ENCODE measurements at places on chromosomes 6 and 20.

DNA sequence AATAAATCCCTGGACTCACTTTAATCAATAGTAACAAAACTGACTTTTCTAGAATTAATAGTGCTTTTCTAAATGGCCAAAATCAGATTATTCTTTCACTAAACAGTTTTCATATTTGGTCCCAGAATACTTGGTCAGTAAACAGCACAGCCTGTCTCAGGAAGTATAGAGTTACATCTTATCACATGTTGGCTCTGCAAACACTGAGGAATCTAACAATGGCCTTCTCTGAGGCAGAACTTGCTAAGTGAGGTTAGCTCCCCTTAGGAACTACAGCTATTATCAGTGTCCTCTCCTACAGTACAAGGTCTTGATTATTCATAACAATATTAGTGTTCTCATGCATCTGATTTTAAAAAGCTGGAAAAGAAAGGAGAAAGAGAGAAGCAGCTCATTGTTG, 1622.8 kb downstream of the HACE1 start:
- no peak for DNase-seq

GRCh38 chr6:96844530-96844929, 7.3 kb upstream of the GPR63 start:
- no peak for DNase-seq

DNA sequence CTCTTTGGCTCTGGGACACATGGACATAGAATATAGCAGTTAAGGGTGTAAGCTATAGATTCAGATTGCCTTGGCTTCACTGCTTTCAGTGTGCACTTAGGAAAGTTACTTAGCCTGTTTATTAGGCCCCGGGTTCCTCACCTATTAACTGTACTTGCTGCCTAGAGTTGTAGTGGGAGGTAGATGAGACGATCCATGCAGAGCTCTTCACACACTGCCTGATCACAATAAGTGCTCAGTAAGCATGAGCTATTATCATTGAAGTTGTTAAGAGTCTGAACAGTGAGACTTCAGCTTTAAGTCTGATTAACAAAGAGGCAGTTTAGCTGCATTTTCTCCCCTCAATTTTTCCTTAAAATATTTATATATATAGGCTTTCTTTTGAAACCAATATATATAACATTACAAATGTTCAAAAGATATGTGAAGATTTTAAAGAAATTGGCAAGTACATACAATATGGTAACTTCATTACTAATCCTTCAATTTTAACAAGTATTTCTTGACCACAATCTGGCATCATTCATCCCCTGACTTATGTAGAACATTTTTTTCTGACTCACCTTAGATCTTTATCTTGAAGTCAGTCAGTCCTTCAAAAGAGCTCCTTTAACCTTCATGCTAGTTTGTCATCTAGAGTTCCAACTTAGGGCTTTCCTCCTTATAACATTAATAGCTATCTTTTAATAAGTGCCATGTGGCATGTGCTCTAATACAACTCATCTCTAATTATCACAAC, 20.5 kb upstream of the SUPT3H start:
- no peak for DNase-seq

DNA sequence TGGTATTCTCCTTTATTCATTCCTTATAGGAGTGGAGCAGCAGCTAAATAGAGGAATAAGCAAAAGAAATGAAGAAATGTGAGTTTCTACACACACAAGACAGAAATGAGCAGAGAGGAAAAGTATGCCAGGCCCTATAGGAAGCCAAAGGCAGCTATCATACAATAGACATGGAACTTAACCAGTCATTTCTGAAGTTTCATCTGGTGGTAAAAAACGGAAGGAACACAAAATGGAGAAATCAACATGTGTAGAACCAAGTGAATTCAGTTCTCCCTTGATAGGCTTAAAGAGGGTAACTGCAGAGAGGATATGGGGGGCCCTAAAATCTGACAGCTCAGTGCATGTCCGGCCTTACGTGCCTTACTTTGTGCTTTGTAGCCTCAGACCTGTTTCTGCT, 44.6 kb downstream of the TSBP1 start:
- DNase-seq = no peak

- DNase-seq = no peak
These were observed 38.5 kb upstream of the DEK start for GRCh38 chr6:18302561-18303439.

DNA sequence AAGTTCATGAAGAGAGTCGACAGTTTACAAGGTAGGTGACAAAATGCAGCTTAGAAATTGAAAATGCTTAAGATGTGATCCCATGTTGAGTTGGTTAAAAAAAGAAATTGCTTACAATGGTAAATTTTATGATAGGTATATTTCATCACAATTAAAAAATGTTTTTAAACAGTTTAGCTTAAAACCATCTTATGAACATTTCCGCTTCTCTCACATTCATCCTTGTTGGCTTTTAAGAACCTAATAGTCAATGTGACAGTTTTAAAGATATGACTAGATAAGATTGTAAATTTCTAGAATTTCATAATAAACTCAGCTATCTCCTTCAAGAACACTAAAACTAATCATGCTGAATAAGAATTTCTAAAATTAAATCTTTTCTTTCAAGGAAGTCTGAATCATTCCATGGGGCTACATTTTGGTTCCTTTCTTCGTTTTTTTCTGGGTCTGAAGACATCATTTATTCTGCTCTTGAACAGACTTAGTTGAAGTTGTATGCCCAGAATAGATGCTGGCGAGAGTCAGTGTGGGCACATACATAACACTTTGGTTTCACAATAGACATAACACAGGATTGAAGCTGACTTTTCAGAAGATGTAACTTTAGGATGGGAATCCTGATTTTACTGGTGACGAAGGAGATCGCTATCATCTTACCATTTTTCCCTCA, 35.9 kb upstream of the LTV1 start:
- DNase-seq = no peak

- no peak for DNase-seq
These were observed 78.6 kb upstream of the SMIM8 start for GRCh38 chr6:87243812-87244211.

DNA sequence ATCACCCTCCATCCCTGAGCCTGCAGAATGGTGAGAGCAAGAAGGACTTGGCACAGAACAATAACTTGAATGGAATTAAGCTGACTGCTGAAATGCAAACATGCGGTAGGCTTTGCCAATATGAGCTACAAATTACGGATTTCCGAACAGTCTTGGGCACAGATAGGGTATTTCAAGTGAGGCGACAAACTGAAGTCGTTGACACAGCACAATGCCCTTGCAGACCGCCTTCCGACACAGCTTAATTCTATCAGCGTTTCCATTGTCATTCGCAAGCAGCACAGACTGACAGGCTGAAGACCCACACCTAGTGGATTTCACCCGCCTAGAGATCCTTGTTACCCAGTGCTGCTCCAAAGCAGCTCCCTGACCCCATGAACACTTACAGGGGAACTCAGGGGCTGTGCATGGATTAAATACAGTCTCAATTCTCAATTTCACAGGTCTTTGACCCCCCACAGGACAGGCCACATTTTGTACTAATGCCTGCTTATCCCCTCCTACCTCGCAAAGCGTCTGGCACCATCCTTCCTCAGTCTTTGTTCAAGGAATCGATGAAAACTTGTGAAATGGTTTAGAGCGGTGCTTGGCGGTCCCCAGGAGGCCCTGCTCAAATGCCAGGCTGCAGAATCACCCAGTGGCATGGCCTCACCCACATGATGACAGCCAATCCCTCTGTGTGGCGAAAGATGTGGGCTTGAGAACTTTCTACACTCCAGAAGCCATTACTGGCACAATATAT, 34.6 kb downstream of the RAMACL start:
- no peak for DNase-seq

GRCh38 chr6:56040889-56041301, 165.5 kb upstream of the BMP5 start:
- no peak for DNase-seq

DNA sequence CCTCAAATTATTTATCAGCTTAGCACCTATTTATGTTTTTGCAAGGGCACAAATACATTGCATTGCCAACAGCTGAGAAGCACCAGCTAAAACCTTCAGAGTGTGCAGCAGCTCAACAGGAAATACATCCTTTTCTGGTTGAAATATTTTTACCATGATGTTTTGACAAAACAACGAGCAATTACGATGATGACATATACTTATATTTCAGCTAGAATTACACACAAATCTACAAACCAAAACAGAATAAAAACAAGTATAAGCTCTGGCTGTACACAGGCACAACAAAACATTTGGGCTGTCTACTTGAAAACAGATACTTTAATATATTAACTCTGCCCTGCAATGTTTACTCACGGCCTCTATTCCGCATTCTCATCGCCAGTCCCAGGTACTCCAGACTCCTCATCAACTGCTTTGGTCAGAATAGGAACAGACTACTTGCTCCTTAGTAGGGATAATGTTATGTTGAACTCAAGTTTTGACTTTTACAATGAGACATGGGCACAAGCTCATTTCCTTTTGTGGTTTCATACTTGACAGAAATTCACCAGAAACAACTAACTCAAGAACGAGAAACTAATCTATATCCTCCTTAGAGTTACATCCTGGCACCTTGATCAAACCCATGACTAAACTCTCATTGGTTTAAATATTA, 377.6 kb downstream of the ESR1 start:
- DNase-seq = no peak

DNA sequence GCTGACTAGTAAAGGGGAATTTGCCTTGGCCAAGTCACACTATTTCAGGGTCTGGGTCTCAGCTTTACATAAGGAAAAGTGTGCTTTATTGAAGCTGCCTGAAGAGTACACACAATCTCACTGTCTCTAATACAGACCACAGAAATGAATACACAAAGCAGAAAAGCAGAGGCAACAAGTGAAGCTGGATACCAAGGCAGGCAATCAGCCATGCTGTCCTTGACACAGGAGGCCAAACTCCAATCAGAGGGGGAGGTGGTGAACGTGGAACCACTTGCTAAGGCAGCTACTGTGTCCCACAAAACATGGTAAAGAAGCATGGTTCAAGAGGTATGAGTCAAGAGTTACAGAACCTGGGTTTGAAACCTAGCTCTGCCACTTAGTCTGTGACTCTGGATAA, 21.8 kb upstream of the CCND3 start:
- no peak for DNase-seq

- DNase-seq = no peak
These were observed 6.9 kb downstream of the POLH start for GRCh38 chr6:43582911-43583310.

GRCh38 chr6:89298680-89299465, 16.2 kb downstream of the GABRR2 start:
- DNase-seq = no peak

GRCh38 chr6:41162687-41163418, at the start of gene TREM2:
Gene TREM2, minus strand, starts transcription at chr6:41163116. Its CDS starts 34 bp downstream, at chr6:41163082.
- DNase-seq = no peak

DNA sequence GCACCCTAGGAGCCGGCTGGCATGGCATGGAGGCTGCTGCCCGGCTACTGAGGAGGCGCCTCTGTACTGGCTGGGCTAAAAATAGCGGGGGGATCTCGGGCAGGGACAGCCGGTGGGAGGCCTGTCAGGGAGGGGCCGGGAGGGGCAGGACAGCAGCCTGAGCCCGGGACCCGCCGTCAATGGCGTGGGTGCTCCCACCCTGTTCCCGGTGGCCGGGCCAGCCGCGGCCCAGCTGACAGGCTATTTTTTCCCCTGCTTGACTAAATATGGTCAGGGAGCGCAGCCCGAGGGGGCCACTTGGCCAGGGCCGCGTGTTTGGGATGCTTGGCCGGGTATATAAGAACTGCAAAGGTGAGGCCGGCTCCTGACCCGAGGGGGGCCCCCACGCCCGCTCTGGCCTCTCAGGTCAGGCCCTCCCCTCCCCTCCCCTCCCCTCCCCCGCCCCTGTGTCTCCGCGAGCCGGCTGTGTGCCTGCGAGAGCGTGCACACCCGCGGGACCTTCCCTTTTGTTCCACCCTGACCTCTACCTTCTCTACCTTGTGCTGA, 74.4 kb upstream of the GATA5 start:
- DNase-seq = no peak

- DNase-seq = no peak
These were observed 101.4 kb downstream of the SLX4IP start for GRCh38 chr20:10536531-10536930.

DNA sequence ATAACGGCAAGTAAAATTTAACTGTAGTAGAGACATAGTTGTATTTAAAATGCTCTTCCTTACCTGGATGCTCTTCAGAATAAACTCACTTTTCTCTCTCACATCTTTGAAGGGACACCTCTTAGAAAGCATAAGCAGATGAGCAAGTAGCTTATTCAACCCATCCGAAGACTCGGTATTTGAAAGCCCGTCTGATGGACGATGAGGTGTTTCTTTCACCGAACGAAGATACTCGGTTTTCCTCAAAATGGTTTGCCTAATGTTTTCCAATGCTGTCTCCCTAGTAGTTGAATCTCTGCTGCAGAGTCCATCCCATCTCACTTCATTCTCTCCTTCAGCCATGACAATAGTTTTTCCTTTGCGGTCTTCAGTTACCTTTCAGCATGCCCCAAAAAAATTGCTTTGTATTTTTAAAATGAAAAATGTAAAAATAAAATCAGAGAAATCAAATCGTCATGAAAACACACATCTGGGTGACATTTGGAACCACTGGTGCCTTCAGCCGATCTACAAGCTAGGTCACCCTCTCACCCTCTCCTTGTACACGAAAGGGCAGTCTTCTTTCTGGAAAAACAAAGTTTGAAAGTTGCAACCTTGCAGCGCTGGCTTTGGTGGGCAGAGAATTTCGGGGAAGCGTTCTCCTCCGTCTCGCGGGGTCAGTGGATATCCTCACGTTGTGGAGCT, 772 bp downstream of the SESN1 start:
- no peak for DNase-seq

Data from stimulated activated CD8-positive, alpha-beta memory T cell treated with anti-CD3 and anti-CD28 coated beads, Interleukin-2, amount 100 ng/mL, for 1 hour (primary cell).